Lower lobe of right lung (tissue), 2 donors: ENCODE measurements at places on chromosomes 4 and X.

DNA sequence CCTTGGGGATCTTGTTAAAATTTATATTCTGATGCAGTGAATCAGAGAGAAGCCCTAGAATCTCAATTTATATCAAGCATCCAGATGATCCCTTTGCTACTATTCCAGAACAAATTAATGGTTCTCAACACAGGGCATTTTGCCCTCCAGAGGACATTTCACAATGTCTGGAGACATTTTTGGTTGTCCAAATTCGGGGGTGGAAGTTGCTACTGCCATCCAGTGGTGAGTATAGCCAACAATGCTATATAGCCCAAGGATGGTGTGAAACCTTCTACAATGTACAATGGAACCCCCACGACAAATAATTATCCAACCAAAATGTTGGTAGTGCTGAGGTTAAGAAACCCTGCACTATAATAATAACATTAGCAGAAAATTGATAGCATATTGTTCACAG is 2440.0 kb downstream of the PCDH7 start:
- no peak overlapping the region for H3K4me3 ChIP-seq
- no peaks in the 10 kb centered on the region for H3K27me3 ChIP-seq
- no peak overlapping the region for H3K27ac ChIP-seq
- DNase-seq: no peak
- H3K36me3 ChIP-seq: no peaks in the 10 kb centered on the region

- H3K27ac ChIP-seq: no peak overlapping the region
- no peaks in the 10 kb centered on the region for H3K4me1 ChIP-seq
- H3K4me3 ChIP-seq: no peak overlapping the region
- H3K27me3 ChIP-seq: no peaks in the 10 kb centered on the region
These were observed 309.7 kb downstream of the GUCY2F start for GRCh38 chrX:109172091-109172602.

- no peak overlapping the region for H3K4me3 ChIP-seq
- peaks cover 11% of the 10 kb centered on the region for H3K4me1 ChIP-seq
- H3K27me3 ChIP-seq: no peaks in the 10 kb centered on the region
- no peak overlapping the region for H3K27ac ChIP-seq
- peaks cover under 1% of the 10 kb centered on the region for H3K36me3 ChIP-seq
These were observed 7.2 kb downstream of the PPM1K start for GRCh38 chr4:88276952-88277710.

DNA sequence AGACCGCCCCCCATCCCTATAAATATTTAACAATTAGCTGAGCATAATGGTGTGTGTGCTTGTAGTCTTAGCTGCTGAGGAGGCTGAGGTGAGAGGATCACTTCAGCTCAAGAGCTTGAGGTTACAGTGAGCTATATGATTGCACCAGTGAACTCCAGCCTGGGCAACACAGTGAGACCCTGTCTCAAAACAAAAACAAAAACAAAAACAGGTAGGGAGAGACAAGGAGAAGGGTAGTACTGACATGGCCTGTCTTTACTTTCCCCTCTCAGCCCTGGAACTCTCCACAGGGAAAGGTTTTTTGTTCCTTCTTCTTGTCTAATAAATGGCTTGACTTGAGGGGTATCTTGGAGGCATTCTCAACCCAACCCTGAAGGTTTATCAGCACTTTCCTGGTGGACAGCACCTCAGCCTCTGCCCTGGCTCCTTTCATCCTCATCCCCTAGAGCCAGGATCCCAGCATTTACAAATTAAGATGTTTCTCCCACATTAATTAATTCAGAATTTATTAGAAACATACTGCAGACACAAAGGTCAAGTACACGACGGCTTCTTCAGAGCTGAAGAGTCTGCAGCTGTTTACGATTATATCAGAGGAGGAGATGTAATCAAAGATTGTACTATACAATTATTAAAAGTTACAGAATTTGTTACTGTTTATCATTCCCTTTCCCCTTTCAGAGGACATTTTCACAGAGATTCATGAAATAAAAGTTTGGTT is 131.8 kb downstream of the AFF1 start:
- no peak overlapping the region for H3K27ac ChIP-seq
- DNase-seq: no peak
- H3K4me3 ChIP-seq: no peak overlapping the region
- no peaks in the 10 kb centered on the region for H3K27me3 ChIP-seq
- peaks cover 21% of the 10 kb centered on the region for H3K4me1 ChIP-seq
- peaks cover 12% of the 10 kb centered on the region for H3K36me3 ChIP-seq

- no peak for DNase-seq
- H3K4me1 ChIP-seq: no peaks in the 10 kb centered on the region
- H3K4me3 ChIP-seq: no peak overlapping the region
- H3K27me3 ChIP-seq: no peaks in the 10 kb centered on the region
- H3K27ac ChIP-seq: peak overlapping the region; percentile 33
These were observed 252.6 kb downstream of the ANKRD50 start for GRCh38 chr4:124459941-124460310.

- peak; percentile 32 for DNase-seq
- no peak overlapping the region for H3K4me3 ChIP-seq
- H3K27me3 ChIP-seq: no peaks in the 10 kb centered on the region
These were observed 30.2 kb downstream of the PPP2R3B start for GRCh38 chrX:356385-357034.

DNA sequence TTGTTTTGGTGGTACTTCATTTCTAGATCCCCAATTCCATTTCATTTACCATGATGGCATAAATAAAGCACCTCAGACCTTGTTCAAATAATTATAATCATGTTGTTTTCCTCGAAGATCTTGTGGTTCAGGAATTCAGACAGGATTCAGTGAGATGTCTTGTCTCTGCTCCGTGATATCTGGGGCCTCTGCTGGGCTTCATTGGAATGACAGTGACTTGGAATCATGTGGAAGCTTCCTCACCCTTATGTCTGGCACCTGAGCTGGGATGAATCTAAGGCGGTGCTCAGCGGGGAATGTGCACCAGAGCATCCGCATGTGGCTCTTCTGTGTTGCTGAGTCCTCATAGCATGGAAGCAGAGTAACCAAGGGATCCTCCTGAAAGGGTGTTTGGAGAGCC is 132.2 kb downstream of the VEGFC start:
- no peaks in the 10 kb centered on the region for H3K36me3 ChIP-seq
- H3K27ac ChIP-seq: no peak overlapping the region
- DNase-seq: no peak

GRCh38 chr4:104519588-104519987 is 24.9 kb upstream of the CXXC4 start:
- no peaks in the 10 kb centered on the region for H3K36me3 ChIP-seq
- no peak overlapping the region for H3K27ac ChIP-seq
- no peak for DNase-seq
- H3K27me3 ChIP-seq: no peaks in the 10 kb centered on the region
- H3K4me3 ChIP-seq: no peak overlapping the region

DNA sequence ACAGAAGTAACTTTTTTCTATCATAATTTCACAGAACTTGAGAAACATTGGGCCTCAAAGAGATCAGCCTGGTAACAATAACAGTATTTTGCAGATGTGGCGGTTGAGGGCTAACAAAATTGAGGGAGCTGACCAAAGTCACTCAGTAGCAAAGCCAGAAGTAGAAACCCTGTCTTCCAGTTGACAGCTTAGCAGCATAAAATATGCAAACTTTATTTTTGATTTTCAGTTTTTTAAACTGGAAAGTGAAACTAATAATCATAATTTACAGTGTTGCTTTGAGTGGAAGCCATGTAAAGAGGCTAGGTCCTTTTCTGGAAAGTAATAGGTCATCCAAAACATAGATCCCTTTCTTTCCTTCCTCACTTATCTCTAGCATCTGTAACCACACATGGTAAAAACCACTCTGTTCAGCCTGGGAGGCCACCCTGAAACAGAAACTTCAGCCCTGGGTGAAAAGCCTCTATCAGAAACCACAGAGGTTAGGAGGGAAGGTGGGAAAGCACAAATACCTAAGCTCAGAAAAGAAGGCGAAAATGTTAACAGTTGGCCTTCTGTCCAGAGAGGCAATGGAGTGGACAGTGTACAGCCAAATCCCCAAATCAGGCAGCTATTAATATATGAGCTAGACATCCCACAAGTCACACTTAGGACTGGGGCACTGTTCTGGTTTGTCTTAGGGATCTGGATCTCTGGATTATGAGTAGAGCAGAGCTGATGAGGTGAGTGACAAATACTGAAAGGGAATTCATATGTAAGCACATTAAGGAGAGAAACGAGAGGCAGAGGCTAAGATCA is 61.1 kb upstream of the ARSJ start:
- no peaks in the 10 kb centered on the region for H3K27me3 ChIP-seq
- no peaks in the 10 kb centered on the region for H3K4me1 ChIP-seq
- H3K36me3 ChIP-seq: no peaks in the 10 kb centered on the region
- H3K27ac ChIP-seq: no peak overlapping the region

DNA sequence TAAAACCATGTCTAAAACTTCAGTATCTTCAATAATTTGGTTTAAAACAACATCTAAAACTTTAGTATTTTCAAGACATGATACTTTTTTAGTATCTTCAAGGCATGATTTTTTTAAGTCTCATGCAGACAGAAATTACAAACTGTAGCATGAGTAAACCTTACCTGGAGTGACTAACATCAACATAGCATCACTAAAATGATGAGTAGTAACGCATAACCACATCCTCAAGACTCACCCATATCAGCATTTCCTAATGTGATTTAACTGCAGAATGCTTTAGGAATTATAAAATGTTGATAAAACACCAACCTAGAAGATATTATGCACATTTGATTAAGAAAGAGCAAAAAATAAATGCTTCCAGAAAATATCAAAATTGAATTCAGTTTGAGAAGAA is 19.7 kb upstream of the EDNRA start:
- H3K27ac ChIP-seq: no peak overlapping the region
- H3K36me3 ChIP-seq: no peaks in the 10 kb centered on the region
- no peak for DNase-seq
- H3K4me1 ChIP-seq: no peaks in the 10 kb centered on the region

GRCh38 chr4:62550121-62550520 is 1350.0 kb downstream of the ADGRL3 start:
- H3K27me3 ChIP-seq: no peaks in the 10 kb centered on the region
- no peaks in the 10 kb centered on the region for H3K36me3 ChIP-seq
- no peak overlapping the region for H3K27ac ChIP-seq
- no peak overlapping the region for H3K4me3 ChIP-seq

- no peak for DNase-seq
- H3K36me3 ChIP-seq: peaks cover 3% of the 10 kb centered on the region
- no peaks in the 10 kb centered on the region for H3K27me3 ChIP-seq
- no peak overlapping the region for H3K27ac ChIP-seq
- H3K4me1 ChIP-seq: peaks cover 17% of the 10 kb centered on the region
These were observed 37.0 kb downstream of the GUCY1A1 start for GRCh38 chr4:155703486-155704247.

GRCh38 chrX:41351923-41352322 is 18.0 kb downstream of the DDX3X start:
- no peak for DNase-seq
- no peak overlapping the region for H3K27ac ChIP-seq
- no peak overlapping the region for H3K4me3 ChIP-seq

- H3K4me3 ChIP-seq: no peak overlapping the region
- no peak for DNase-seq
- H3K27ac ChIP-seq: no peak overlapping the region
- H3K27me3 ChIP-seq: no peaks in the 10 kb centered on the region
These were observed 1513.0 kb downstream of the STIM2 start for GRCh38 chr4:28373601-28374000.

- no peaks in the 10 kb centered on the region for H3K4me1 ChIP-seq
- H3K27ac ChIP-seq: no peak overlapping the region
- no peak for DNase-seq
- H3K4me3 ChIP-seq: no peak overlapping the region
- no peaks in the 10 kb centered on the region for H3K27me3 ChIP-seq
- H3K36me3 ChIP-seq: no peaks in the 10 kb centered on the region
These were observed 134.4 kb downstream of the PCDH7 start for GRCh38 chr4:30854531-30854930.

DNA sequence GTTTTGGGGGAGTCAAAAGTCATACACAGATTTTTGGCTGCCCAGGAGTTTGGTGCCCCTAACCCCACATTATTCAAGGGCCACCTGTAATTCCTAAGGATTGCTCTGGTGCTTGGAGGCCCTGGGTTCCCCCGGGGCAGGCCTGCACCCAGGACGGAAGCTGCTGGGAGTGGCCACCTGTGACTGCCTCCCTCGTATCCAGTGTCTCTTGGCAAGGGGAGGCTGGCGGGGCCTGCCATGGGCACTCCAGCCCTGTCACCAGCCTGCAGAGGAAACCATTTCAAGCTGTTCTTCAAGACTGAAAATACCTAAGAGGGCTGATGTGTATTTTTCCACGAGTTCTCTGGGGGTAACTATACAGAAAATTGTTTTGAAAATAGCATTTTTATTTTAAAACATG is 24.5 kb upstream of the GPR78 start:
- H3K4me1 ChIP-seq: no peaks in the 10 kb centered on the region
- no peak overlapping the region for H3K27ac ChIP-seq
- H3K36me3 ChIP-seq: no peaks in the 10 kb centered on the region
- no peaks in the 10 kb centered on the region for H3K27me3 ChIP-seq
- DNase-seq: no peak

- H3K4me3 ChIP-seq: no peak overlapping the region
- H3K4me1 ChIP-seq: no peaks in the 10 kb centered on the region
- no peak overlapping the region for H3K27ac ChIP-seq
- no peaks in the 10 kb centered on the region for H3K36me3 ChIP-seq
- DNase-seq: no peak
These were observed 125.0 kb downstream of the AKAP4 start for GRCh38 chrX:50075630-50076339.

DNA sequence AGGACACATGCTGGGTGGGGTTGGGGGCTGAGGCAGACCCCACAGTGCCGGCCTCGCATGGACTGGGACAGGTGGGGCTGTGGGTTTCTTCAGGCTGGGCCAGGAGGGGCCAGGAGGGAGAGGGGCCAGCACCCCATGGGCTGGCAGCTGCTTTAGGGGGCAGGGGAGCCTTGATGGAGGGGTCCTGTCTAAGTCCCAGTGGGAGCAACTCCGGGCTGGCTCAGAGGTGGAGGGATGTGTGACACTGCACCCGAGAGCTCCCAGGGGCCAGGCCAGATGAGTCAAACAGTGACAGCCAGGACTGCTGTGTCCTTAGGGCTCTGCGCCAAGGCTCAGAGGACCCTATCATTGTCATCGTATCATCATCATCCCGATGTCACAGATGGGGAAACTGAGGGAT is 4.4 kb upstream of the ABLIM2 start:
- peaks cover 13% of the 10 kb centered on the region for H3K4me1 ChIP-seq
- no peaks in the 10 kb centered on the region for H3K36me3 ChIP-seq
- H3K27ac ChIP-seq: no peak overlapping the region
- H3K4me3 ChIP-seq: no peak overlapping the region

DNA sequence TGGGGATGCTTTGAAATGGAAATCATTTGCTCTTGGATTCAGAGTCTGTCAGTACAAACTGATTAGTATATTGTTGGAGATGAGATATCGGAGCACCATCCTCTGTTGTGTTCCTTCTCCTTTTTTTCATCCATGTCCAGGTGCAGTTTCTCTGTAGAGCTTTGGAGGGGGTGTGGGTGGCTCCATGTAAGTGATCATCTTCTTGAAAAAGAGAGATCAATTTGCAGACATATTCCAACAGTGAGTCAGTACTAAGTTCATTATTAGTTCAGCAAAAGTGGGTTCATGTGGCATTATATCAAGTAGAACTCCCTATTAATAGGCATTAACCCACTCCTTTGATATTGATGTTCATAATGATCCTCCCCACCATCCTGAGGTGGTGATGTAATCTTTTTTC is 18.9 kb downstream of the FRAS1 start:
- H3K36me3 ChIP-seq: no peaks in the 10 kb centered on the region
- DNase-seq: no peak
- H3K27ac ChIP-seq: no peak overlapping the region
- no peaks in the 10 kb centered on the region for H3K4me1 ChIP-seq
- H3K27me3 ChIP-seq: no peaks in the 10 kb centered on the region
